ENCODE measurements at places on chromosomes 6 and 20.

- DNase-seq = no peak
Observed at GRCh38 chr6:113635222-113635986, 221.7 kb upstream of the MARCKS start.

- no peak for DNase-seq
Observed at GRCh38 chr6:113599444-113599843, 257.7 kb upstream of the MARCKS start.

- DNase-seq = no peak
Observed at GRCh38 chr20:62021793-62022385, 43.8 kb downstream of the TAF4 start.

- no peak for DNase-seq
Observed at GRCh38 chr20:14991023-14991422, 653.6 kb upstream of the FLRT3 start.

- DNase-seq = no peak
Observed at GRCh38 chr6:68042339-68043121, 592.6 kb upstream of the ADGRB3 start.

DNA sequence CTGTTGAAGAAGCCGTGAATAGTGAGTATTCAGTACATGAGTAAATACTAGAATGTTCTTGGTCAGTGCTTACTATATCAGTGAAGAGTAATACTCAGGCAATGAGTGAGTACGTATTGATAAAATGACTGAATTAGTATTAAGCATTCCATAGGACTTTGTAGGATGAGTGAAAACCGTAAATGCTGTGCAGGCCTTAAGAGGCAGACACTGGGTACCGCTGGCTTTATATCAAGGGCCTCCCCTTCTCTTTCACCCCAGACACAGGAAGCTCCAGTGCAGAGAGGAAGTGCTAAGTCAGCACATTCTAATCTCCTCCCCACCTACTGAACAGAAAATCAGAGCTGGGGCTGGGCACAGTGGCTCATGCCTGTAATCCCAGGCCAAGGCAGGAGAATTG, 24.2 kb downstream of the POFUT1 start:
- DNase-seq = no peak

GRCh38 chr20:54140927-54141566, 32.7 kb downstream of the CYP24A1 start:
- no peak for DNase-seq

DNA sequence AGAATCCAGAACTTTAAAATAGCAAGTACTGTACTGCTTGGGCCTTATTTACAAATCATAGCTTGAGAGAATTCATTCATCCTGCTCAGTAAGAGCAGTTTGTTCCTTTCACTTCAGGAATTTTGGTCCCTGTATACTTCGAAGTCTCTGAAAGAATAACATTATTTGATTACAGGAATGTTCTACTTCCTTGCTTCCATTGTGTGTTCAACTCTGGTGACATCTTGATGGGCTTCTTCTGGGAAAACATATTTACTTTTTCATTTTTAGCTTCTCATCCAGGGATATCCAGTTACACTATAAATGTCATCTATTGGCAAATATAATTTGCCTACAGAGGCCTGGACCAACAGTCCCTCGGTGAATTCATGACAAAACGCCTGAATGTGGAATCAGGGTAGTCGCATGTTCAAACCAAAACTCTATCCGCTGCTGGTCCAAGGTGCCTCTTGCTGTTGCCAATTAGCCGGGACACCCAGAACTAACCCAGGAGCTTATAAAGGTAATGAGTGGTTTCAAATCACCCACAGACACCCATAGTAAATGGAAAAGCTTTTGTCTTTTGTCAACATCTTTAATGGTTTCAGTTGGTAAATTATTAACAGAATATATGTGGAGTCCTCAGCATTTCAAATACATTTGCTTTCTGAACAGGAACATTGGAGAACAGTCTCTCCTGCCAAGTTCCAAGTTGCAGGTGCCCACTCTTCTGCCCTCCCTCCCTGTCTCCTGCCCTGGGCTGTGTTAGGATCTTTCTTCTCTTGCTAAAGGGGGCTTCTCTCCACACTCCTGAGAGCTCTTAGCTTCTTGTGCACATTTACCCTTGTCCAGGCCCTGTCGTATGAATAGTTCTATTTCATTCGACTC, 162.5 kb upstream of the CITED2 start:
- DNase-seq = no peak

DNA sequence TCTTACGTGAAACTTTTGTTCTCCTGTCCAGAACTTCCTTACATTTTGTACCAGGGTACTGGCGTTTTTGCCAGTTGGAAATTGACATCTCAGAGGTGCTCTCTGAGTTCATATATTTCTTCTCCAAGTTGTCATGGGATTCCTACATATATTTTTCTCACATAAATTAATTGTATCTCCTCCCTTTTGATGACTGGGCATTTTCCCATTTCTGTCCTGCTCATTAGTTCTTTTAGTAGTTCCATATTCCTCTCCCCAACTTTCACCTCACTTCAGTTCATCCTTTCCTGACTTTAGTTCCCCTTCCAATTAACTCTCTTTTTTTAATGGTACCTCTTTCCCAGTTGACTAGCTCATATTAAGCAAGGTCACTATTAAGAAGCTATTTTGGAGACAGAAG, 10.8 kb downstream of the ZKSCAN8 start:
- no peak for DNase-seq

DNA sequence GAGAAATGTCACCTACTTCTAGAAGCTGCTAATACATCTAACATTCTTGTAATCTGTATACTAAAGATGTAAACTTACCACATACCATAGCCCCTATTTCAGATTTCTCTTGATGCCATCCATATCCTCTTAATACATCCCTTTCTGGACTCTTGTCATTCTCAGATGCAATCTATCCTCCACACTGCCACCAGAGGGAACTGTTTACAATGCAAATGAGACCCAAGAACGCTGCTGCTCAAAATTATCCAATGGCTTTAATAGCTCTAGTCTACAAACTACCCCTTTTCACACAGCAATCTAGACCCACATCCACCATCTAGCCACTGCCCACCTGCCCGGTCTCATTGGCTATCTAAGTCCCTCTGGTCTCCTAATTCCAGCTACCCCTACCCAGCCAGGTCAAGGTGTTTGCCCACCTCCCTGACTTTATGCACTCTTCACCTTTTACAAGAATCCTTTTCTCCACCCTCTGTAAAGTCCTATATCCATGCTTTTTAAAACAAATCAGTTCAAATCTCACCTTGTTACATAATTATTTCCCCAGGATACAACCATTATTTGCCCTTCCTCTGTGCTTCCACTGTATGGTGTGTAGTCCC, 14.8 kb downstream of the FAXC start:
- DNase-seq = no peak

Measured in GM19239 (cell line).